ENCODE measurements at places on chromosomes 3 and 15.

- no peak for DNase-seq
Measured at GRCh38 chr15:63938486-63939061, 104.8 kb upstream of the HERC1 start.

- DNase-seq: no peak
Measured at GRCh38 chr3:17990390-17990789, 248.0 kb upstream of the TBC1D5 start.

- no peak for DNase-seq
Measured at GRCh38 chr3:148878095-148878494, 13.0 kb downstream of the CPA3 start.

GRCh38 chr15:26050984-26051383 lies 187.9 kb upstream of the ATP10A start:
- no peak for DNase-seq

DNA sequence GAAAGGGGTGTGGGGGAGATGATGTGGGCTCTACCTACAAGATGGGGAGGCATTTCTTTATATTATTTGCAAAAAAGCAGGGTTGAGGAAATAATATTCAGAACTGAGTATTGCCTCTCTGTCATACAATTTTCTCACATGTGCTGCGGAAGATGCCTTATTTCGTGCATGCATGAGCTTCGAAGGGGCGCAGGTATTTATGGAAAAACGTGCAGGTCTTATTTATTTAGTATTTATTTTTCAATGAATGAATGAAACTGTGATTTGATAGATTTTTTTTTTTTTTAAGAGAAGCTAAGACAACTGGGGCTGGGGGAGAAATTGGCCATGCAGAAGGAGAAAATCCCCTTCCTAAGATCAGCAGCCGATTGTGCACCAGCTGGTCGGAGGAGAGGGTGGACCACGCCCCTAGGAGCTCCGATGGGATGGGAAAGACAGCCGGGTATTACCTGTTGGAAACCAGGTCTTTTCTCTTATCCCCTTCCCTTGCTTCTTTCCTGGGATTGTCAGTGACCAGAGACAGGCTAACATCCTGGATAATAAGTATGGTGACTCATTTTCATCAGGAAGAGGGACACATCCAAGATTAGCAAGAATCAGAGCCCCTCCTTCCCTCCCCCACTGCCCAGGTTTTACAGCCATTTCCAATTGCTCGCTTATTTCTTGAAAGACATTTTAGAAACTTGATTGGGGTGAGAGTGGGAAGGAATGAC lies 875 bp downstream of the GAP43 start:
- DNase-seq: no peak

GRCh38 chr3:97934980-97935695 lies 37.1 kb downstream of the RIOX2 start:
- no peak for DNase-seq

GRCh38 chr15:44296625-44297524 lies 8.4 kb downstream of the GOLM2 start:
- DNase-seq: no peak

- no peak for DNase-seq
Measured at GRCh38 chr3:46416811-46417510, 9.9 kb downstream of the CCRL2 start.

DNA sequence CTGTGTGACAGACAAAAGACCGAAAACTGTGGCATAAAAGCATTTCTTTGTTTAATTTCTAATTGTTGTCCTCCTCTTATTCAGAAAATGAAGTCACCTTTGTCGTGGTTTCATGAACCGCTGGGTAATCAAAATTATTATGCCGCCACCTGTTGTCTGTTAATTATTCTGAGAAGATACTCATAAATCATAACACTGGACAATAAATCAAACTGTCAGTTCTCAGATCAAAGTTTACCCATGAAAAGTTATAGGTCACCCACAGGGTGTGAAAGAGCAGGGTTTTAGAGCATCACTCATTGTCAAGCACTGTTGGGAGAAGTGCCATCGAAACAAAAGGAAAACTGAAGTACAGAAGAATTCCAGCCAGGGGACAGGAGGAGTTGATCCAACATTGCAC lies 474.3 kb downstream of the NR2F2 start:
- DNase-seq: no peak

DNA sequence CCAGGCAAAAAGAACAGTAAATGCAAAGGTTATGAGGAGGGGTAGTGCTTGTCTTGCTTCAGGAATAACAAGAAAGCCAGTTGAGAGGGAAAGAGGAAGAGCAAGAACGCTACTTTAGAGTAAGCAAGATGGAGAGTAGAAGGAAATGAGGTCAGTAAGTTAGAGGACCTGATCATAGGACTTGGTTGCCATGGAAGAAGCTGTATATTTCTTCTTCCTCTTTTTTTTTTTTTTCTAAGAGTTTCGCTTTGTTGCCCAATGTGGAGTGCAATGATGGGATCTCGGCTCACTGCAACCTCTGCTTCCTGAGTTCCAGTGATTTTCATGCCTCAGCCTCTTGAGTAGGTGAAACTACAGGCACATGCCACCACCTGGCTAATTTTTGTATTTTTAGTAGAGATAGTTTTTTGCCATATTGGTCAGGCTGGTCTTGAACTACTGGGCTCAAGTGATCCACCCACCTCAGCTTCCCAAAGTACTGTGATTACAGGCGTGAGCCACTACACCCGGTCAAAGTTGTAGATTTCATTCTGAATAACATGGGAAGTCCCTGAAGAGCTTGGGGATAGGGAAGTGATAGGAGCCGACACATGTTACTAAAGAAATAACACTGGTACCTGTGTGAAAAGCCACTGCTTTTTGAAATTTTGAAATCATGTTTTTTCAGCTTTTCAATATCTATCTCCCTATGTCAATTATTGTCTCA lies 527.9 kb upstream of the NAALADL2 start:
- no peak for DNase-seq

DNA sequence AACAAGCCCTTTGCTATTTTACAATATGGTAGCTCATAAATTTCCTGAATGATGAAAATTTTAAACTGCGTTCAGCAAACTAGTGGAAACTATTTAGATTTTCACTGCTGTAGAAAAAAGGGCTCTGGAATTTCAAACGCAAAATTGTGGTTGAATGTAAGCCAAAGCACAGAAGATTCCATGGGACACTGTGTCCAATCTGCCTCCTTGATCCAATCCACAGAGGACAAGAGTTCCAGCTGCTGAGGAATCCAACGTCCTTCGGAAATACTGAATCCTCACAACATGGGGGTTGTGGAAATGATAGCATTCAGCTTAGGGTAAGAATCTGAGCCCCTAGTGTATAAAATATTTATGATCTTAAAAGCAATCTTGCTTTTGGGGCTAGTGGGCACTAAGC lies 161.0 kb downstream of the PLD1 start:
- no peak for DNase-seq

DNA sequence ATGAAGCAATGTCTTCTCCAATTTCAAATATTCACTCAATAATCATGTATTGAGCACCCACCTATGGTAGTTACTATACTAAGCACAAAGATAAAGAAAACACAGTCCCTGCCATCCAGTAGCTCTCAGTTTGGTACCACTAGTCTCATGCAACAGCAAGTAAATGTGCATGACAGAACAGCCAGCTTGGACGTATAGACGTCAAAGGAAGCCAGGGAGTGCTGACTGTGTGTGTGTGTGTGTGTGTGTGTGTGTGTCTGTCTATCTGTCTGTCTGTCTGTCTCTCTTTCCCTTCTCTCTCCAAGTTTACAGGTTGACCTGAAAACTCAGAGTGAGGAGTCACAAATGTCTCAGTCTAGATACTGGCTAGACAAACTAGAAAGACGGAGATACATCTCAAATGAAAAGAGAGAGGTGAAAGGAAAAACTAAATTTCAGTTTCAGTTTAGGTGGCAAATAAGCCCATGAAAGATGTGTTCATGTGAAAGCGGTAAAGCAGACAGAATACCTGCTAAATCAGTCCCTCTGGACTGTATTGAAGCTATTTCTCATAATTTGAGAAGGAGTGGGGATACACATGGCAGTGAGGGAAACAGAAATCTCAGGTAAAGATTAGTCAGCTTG lies 141.1 kb upstream of the PTPRG start:
- DNase-seq: no peak

GRCh38 chr3:58004973-58005372 lies 3.2 kb upstream of the FLNB start:
- DNase-seq: no peak

DNA sequence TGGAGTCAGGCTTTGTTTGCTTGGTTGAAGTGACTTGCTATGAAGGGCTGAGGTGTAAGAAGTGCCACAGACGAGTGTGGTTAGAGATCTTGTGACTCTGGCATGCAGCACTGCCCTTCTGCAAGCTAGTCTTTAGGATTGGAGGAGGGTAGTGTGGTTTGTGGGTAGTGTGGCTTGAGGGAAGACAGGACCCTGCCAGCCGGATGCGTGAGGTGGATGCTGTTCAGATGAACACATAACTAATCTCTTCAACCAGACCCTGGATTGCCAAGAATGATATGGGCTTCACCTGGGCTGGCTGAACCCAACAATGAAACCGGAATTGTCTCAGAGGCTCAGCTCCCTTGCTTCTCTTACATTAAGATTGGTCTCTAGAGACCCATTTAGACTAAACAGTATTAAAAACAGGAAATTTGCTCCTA lies 32.7 kb downstream of the STARD9 start:
- DNase-seq: peak; percentile 8

- DNase-seq: peak; percentile 94
Measured at GRCh38 chr15:52528564-52529340, at the start of gene MYO5A. Gene MYO5A (minus strand): TSS chr15:52528880. CDS start chr15:52528806, 74 bp downstream.

DNA sequence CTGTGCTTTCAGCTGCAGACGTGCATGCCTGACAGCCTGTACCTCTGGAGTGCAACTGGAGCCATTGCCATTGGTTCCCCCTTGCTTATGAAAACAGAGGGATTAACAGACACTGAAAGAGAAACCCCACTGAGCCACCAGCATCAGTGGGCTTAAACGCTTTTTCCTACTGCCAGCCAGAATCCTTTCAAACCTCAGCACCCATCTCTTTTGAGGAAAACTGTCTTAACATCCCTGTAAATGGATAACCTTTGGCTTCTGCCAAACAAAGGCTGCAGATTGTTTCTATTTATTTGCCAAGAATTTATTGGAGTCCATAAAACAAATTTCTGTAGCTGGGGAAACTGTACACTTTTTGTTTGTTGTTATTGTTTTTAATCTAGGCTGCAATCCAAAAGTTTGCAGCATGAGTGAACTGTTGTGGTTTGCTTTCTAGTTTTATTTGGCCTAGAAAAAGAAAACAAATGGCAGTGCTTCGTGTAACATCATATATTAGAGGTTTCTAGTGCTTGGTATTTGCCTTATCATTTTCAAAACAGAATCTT lies 369.2 kb upstream of the IL12A start:
- DNase-seq: no peak

DNA sequence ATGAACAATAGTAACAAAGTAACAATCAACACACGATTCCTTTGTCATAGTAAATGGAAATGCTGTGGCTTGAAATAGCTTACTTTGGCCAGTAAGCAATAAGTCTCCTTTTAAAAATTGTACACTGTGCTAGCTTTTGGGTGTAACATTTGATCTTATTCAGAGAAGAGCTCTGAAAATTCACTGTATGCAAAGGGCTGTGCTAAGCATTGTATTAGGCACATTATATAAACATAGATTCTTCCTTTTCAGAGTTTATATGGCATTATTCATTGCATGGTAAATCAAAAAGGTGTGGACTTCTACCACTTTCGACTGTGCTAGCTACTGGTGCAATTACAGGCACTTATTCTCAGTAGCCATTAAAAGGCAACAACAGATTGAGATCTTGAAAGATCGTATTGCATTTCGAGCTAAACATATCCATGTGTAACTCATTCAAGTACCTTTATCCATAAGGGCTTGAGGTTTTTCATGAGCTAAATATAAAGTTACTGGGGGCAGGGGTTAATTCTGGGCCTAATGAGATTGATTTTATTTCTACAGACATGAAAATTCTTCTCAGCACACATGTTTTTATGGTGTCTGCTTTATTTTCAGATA lies 246.8 kb downstream of the NR1D2 start:
- no peak for DNase-seq

DNA sequence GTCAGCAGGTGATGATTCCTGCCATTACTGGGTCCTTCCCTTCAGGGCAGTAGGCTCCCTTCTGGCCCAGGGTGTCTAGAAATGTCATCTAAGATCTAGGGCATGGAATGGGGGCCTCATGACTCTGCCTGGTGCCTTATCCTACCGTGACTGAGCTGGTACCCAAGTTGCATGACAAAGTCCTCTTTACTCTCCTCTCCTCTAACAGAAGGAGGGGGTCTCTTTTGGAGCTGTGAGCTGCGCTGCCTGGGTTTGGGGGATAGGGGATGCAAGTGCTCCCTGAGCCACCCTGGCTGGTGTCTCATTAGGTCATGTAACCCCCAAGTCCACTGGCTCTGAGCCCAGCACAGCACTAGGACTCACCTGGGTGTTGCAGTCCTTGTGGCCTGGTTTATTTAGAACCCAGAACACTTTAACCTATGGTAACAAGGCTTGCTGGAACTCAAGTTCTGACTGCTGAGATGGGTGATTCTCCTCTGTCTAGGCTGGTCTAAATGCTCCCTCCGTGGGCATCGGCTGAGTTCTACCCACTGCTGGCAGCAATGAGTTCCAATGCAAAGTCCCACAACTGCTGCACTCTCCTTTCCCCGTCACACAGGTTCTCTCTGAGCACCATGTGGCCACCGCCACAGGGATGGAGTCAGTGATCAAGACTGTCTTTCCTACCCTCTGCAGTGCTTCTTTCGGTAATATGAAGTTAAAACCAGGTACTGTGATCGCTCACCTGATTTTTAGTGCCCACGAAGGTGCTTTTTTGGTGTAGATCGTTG lies 34.0 kb downstream of the XXYLT1 start:
- DNase-seq: no peak

DNA sequence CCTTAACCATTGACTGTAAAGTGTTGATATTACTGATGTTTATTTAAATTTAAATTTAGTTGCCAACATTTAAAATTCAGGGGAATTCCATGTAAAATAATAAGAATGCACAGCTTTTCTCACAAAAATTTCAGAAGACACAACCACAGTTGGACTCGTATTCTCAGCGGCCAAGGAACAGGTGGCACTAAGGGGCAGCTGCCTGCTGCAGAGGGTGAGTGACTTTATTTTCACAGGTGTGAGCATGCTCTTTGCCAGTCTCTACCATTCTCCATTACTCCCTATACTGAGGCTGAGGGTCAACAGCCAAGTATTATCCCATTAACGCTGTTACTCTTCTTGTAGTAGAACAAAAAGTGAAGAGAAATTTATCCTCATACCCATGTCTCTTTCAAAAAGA lies 92.1 kb upstream of the GADL1 start:
- no peak for DNase-seq

DNA sequence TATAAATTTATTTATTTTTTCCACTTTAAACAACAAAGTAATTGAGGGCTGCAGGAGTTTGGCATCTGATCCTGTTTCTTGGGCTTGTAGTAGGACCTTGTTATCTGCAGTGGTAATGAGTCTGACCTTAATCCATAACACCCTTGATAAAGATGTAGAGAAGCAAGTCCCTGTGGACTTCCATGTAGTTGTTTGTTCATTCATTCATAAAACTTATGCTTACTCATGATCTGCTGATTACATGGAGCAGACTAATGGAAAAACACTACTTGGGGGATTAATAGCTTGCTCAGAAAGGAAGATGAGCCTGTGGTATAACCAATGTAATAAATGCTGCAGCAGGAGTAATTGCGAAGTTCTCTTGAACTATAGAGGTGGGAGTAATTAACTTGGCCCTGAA lies 271.5 kb upstream of the TBL1XR1 start:
- no peak for DNase-seq

GRCh38 chr15:89075846-89076245 lies 12.4 kb upstream of the ABHD2 start:
- DNase-seq: no peak

- no peak for DNase-seq
Measured at GRCh38 chr3:193978030-193978429, 157.9 kb upstream of the HES1 start.

Data from T-helper 2 cell (primary cell).